Activated T-helper 2 cell treated with anti-CD3 and anti-CD28 coated beads, Interferon-gamma antibody, Interleukin-2, Interleukin-4, amounts not matched to agents 10 μg/mL and 5 μg/mL and 100 μg/mL, durations not matched to agents 14 hours and 24 hours and 36 hours (primary cell): ENCODE measurements at places on chromosomes 1 and 21. TPM values are rescaled to one million over a fixed set of nuclear protein-coding genes. Genes with fewer than 3 reads are reported as not detected.

- no peak overlapping the region for H3K4me3 ChIP-seq
- no peak for DNase-seq
- no peaks in the 10 kb centered on the region for H3K4me1 ChIP-seq
- H3K36me3 ChIP-seq, result no peaks in the 10 kb centered on the region
- H3K27ac ChIP-seq, result no peak overlapping the region
These were observed 96.0 kb upstream of the CASZ1 start for GRCh38 chr1:10892138-10893065.

GRCh38 chr1:78004719-78005447 is at the start of gene DNAJB4:
Gene DNAJB4 (plus strand): TSS chr1:78004939. CDS start chr1:78005111, 172 bp downstream.
- peak within 1 kb of the TSS; percentile 94 for H3K4me3 ChIP-seq
- H3K4me1 ChIP-seq, result peaks cover 33% of the 10 kb centered on the region
- no peaks in the 10 kb centered on the region for H3K36me3 ChIP-seq
- peak within 1 kb of the TSS; percentile 98 for H3K27ac ChIP-seq
- no peaks in the 10 kb centered on the region for H3K27me3 ChIP-seq

The LRRC3 gene
- total RNA-seq, result 2.2 and 2.3 TPM in 2 replicates

The FLVCR1 gene
- total RNA-seq, result 23.0 and 24.3 TPM in 2 replicates

The TMEM82 gene
- total RNA-seq, result not detected in 2 replicates

The SLC41A1 gene
- 46.9 and 48.5 TPM in 2 replicates for total RNA-seq
